ENCODE measurements at places on chromosomes 13 and 19.

GRCh38 chr13:112991609-112992008, 22.6 kb downstream of the MCF2L start:
- no peak for DNase-seq

GRCh38 chr13:37775871-37776270, 93.7 kb downstream of the TRPC4 start:
- no peak for DNase-seq

DNA sequence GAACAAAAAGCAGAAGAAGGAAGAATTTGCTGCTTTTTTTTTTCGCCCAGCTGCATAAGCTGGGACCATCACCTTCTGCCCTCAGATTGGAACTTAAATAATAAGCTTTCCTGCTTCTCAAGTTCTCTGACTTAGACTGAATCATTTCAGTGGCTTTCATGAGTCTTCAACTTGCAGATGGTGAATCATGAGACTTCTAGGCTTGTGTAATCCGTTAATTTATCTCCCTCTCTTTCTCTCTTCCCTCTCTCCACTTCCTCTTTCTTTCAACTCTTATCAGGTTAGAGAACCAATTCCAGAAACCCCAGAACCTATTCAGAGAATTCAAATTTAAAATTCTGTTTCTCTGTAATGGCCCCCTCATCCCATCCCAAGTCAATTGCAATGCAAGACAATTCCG, 1153.7 kb downstream of the PCDH9 start:
- no peak for DNase-seq

DNA sequence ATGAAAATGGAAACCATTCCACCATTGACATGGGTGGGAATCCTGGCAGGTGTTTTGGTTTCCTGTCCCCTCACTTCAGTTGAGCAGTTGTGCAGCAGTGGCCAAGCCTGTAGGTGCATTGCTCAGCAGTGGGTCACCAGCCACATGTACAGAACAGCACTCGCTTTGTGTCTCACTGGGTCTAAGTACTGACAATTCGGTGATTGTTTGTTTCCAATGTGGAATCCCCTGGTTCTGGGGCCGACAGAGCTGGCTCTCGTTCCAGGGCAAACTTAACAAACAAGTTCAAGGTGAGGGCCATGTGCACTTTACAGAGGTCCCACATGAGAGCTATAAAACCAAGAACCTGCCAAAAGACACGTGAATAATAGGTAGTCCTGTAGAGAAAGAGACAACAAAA, 54.1 kb upstream of the SPATA13 start:
- peak; percentile 66 for DNase-seq

GRCh38 chr19:48296963-48297734, 27.3 kb downstream of the ZNF114 start:
- no peak for DNase-seq

GRCh38 chr19:13846557-13847406, 30.2 kb upstream of the NANOS3 start:
- peak; percentile 66 for DNase-seq

DNA sequence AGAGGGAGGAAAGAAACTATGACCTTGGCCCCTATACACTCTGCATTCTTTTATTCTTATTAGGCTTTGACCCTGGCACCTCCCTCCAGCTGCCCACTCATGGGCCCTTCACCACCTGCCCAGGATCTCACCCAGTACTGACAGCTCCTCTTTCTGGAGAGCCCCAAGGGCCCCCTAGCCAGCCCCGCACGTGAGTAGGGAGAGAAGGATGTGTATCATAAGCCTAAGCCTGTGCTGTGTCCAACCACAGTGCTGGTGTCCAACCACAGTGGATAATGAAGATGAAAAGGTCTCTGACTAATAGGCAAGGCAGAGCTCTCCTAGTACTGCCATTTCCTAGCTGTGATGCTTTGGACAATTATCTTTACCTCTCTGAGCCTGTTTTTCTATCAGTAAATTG, 4.2 kb downstream of the DMRTC2 start:
- DNase-seq, result no peak

DNA sequence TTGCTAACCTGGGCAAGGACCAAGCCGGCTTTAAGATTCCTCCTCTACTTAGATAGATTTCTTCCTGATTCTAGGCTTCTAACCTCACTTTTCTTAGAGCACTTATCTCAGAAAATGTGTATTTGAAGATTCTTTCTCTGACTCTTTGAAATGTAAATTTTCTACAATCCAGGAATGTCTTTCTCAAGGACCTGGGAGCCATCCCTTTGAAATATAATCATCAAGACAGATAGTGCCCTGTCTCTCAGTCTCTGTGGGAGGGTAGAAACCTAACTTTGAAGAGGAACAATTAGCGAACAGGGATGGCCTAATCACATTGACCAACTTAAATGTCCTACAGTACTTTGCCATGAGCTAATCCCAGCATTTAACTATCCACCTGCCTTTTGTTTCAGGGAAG, 1646.0 kb downstream of the PCDH9 start:
- no peak for DNase-seq

DNA sequence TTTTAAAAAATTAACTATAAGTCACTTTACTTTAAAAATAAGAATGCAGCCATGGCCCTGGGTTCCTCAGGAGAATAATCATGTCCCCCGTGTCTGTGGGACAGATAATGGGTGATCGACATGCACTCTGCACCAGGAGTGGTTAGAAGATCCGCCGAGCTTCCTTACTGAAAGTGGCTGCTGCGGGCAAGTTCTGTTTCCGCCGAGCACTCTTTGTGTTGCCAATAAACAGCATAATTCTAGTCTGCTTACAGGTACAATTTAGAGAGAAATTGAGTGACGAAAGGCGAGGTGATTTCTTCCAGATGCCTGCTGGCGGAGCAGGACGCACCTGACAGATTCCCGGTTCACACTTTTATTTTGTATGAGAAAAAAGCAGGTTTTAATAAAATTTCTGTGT, 139.0 kb downstream of the SOX1 start:
- no peak for DNase-seq

DNA sequence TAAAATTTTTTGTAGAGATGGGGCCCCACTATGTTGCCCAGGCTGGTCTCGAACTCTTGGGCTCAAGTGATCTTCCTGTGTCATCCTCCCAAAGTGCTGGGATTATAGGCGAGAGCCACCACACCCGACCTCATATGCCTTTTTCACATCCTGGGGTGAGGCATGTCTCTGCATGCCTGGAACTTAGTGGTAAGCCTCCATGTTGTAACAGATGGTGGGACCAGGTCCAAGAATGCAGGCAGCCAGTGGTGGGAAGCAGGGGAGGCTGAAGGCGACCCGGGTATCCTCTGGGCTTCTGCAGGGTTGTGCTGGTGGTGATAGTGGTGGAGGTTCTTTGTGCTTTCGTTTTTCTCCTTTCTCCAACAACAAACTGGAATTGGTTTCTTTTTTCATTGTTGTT, 30.1 kb upstream of the CCDC124 start:
- no peak for DNase-seq

- DNase-seq, result no peak
These were observed 218.2 kb upstream of the SLC10A2 start for GRCh38 chr13:103284466-103284865.

GRCh38 chr19:57212109-57212508, 18.7 kb upstream of the AURKC start:
- no peak for DNase-seq

GRCh38 chr13:97141564-97142005, 80.5 kb upstream of the MBNL2 start:
- peak; percentile 56 for DNase-seq

GRCh38 chr13:95644601-95645052, at the start of gene DZIP1:
Gene DZIP1 (minus strand): TSS chr13:95644706. CDS start chr13:95642029, 2,677 bp downstream.
- DNase-seq, result peak; percentile 91

- DNase-seq, result no peak
These were observed 671 bp downstream of the MCOLN1 start for GRCh38 chr19:7522923-7523667.

GRCh38 chr19:50406829-50407228, 11.9 kb upstream of the SPIB start:
- no peak for DNase-seq

DNA sequence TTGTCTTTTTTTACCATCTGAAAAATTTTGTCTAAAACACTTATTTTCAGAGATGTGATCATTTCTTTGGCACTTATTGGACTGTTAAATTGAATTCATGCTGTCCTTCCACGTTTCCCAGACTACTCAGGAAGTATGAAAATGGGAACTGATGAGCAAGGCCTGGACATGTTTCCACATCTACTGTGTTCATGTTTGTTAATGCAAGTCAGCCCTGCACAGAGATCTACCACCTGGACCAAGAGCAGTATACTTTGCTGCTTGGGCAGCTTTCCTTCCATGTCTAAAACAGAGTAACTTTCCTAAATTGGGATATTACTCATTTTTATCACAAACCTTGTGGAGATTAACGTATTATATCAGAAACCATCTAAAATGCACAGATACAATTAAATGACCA, 687.4 kb downstream of the DIAPH3 start:
- DNase-seq, result no peak

DNA sequence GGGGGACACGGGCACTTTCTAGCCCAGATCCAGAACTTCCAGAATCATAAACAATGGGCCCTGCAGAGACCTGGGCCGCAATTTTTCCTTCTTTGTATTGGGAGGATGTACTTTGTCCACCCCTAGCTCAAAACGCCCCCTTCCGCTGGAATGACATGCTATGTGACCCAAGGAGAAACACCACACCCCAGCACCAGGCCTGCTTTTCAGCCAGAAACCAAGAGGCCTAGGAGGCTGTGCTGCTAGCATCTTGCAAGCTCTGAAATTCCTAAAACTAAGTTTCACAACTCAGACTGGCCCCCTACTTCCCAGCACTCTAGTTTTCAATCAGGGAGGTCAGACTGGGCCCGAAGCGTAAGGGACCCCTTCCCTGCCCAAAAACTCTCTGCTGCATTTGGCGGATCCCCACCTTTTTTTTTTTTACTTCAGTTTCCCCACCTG, 538 bp downstream of the LSM4 start:
- no peak for DNase-seq

GRCh38 chr13:21016487-21016886, 44.9 kb downstream of the LATS2 start:
- DNase-seq, result no peak

GRCh38 chr13:25649001-25649633, 277.3 kb downstream of the ATP8A2 start:
- no peak for DNase-seq

DNA sequence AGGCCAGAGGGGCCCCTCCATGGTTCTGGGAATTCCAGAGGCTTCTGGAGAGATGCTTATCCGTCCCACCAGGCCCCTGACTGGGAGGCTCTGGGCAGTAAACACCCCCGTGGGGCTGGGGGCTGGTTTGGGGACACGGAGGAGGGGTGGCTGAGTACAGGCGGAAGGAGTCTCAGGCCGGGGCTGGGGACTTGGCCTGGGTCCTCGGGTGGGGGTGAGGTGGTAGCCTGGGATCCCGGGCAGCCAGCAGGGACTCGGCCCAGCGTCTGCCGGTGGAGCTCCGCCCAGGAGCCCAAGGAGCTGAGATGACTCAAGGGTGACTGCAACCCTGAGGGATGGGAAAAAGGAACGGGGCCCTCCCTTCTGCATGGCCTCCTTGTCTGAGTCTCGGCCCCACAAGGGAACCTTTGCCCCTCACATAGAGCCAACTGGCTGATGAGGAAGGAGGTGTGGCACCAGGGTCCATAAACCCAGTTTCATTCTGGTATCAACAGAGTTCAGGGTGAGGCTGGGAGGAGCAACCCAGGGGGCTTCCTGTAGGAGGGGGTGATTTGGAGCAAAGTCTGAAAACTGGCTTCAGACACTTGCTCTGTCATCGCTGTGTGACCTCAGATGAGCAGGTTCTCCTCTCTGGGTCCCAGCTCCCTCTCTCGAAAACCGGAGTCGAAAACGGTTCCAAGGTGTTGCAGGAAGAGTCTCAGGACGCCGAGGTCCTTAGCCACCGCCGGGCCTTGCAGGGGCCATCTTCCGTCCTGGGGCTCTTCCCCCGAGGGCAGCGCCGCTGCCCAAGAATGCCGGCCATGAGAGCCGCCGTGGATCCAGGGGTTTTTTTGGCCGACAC, 809 bp downstream of the MISP start:
- no peak for DNase-seq

- no peak for DNase-seq
These were observed 84.5 kb upstream of the IRS2 start for GRCh38 chr13:109870696-109871370.

DNA sequence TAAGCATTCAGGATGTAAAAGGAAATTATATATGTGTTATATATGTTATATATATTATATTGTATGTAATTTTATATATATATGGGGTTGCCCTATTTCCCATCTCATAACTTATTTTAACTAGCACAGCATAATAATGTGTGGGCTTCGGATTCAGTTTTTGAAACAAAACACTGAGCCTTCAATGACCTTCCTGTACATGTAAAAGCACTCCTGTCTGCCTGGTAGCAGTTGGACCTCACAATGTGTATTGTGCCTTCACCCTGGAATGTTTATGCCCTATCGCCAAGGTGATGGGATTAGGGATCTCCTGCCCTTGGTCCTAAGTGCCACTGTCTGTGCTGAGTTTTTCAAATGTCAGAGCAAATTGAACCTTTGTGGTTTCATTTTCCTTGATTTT, 968.8 kb downstream of the TUBA3C start:
- DNase-seq, result no peak
